Stimulated activated CD8-positive, alpha-beta memory T cell treated with anti-CD3 and anti-CD28 coated beads, Interleukin-4, amount 100 ng/mL, for 48 hours (primary cell): ENCODE measurements at places on chromosomes 5 and 9.

DNA sequence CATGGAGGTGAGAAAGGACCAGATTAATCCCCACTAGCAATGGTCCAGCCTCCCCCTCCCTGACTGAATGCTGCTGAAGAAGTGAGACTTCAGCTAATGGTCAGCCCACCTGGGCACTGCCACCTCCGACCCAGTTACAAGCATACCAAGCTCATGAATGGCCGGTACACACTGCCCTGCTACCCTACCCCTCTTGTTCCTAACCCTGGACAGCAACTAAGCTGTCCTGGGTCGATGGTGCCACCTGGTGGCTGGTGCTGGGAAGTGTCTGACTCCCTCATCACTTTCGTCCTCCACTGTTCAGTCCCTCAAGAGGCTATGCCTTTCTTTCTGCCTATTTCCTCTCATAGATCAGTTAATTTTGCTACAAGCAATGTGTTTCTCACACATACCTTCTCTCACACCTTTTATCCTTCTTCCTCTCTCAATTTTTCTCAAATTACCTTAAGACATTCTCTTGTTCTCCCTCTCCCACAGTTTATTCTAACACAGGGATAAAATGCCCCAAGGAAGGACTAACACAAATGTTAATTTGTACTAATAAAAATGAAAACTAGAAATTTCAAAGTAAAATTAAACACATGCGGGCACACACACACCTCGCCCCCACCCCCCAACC is 42.4 kb downstream of the PAX5 start:
- DNase-seq: peak; percentile 81

- DNase-seq: no peak
Measured at GRCh38 chr5:30104872-30105596, 1088.5 kb upstream of the CDH6 start.

DNA sequence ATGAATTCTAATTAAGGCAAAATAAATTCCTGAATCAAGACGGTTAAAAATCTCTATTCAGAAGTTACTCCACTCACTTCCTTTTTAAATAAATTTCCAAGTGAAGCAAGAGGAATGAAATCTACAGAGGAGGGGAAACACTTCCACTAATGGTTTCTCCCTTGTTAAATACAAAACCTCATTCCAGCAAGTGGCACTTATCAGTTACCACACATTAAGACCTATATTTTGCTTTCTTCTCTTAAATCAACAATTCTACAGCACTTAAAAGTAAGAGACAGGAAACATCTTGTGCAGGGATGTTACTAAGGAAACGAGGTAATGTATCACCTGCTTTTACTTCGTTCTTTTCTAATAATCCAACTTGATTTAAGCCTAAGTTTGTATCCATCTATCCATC is 172.6 kb downstream of the RAPGEF6 start:
- DNase-seq: no peak

DNA sequence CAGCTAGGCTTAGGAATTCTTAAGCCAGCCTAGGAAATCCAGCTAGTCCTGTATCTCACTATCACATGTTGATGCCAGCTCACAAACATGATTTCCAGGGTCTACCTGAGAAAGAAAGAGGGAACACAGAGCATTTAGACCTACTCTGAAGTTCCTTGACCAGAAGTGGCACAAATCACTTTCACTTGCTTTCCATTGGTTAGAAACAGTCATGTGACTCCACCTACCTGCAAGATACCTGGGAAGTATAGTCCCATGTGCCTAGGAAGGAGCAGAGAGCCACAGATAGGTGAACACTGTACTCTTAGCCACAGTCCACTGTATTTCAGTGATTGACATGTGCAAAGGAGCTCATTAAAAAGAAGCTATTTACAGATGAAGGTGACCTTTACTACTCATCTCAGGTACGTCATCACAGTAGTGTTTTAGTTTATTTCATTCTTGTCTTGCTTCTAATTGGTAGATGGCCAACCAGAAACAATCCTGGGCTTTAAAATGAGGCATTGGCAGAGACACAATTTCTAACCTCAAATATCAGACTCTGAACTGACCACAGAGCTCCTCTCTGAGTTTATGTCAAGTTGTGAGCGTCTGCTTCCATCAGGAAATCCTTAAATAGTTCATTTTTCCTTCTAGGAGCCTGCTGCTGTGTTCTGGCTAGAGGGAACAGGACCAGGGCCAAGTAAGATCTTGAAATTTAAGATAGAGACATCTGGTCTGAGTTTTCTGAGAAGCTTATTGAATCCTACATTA is 340.7 kb downstream of the TLE4 start:
- DNase-seq: no peak

- DNase-seq: no peak
Measured at GRCh38 chr9:113712053-113712452, 164.1 kb upstream of the ZNF618 start.

DNA sequence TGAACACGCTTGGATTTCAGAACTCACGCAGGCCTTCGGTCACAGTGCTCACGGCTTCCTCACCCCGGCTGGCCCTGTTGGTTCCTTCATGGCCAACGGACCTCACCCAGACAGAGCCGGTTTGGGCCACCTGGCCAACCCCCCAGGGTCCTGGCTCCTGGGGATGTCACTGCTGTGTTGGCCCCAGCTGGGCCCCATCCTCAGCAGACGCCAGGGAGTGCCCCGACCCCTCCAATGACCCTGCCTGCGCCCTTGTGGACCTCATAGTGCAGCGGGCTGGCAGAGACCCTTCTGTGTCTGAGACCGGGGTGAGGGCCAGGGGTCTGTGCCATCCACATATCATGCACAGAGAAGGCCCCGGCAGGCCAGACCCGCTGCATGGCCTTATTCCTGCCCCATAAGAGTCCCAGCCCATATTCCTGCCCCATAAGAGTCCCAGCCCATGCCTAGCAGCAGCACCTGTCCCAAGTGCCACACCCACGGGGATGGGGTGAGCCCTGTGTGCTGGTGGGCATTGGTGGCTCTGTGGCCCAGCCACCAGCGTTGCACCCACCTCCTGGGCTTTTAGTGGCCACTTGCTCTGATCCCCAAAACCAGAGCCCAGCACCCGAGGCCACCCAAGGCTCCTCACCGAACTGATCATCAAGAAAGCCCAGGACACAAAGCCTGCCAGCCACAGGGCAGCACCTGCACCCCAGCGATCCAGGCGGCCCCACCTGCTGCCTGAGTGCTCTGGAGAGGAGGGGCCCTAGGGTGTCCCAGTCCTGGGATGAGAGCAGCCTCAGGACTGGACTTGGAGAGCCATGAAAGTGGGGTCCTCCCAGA is 1.3 kb upstream of the LPCAT1 start:
- DNase-seq: peak; percentile 23

GRCh38 chr5:115977988-115978387 is 15.7 kb downstream of the LVRN start:
- DNase-seq: no peak

DNA sequence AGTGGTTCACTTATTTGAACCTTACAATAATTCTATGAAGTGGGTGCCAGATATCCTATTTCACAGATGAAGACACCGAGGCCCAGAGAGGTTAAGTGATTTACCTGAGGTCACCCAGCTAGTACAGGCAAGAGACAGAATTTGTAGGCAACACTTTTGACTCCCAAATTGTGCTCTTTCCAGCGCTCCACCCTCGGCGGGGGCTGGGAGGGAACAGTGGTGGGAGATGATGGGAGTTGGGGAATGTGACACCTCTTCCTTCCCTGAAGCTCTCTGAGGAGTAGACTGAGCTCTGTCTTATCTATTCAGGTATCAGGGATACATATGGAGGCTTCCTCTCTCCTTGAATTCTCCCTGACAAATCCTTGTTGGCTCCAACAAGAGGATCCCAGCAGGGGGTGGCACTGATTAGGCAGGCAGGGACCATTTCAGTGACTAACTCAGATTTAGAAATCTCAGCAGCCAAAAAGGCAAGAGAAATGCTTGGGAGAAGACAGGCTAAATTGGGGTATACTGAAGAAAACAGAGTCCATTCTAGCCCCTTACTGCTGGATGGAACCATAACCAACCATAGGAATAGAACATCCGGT is 95.8 kb upstream of the PANK3 start:
- DNase-seq: no peak

DNA sequence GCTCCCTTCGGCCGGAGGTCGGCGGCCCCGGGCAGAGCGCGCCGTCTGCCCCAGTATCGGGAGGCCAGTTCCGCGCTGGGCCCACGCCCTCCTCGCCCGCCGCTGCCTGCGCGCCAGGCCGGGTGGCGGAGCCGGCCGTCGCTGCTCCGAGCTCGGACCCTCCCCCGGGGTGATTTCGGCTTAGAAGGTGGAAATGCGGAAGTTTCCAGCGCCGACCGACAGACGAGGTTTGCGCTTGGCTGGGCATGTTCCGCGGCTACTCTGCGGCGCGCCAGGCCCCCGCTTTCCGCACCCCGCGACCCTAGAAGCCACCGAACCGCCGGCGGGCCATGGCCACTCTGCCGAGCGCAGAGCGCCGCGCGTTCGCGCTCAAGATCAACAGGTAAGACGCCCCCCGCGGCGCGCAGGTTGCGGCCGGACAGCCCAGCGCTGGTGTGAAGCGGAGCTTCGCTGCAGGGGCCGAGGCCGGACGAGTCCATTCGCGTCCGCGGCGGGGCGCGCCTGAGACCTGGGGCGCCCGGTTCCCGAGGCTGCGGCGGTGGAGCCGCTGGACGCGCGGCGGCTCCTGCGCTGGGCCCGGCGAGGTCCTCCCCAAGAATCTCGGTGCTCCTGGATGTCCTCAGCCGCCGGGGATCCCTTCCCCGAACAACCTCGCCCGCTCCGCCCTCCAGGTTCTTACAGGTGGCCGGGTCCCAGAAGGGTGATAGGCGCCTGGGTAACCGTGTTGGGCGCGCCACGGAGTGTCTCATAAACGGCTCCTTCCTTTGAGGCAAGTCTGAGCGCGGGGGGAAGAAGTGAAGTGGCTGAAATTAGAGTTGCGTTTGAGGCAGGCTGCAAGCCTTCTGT is at the start of gene DOCK8:
DOCK8 (plus strand) TSS at position 218 of the 846 bp plus-strand sequence; CDS start at position 330, 112 bp downstream.
- peak; percentile 75 for DNase-seq

GRCh38 chr5:36279054-36279698 is 22.5 kb downstream of the RANBP3L start:
- DNase-seq: no peak

- DNase-seq: peak; percentile 45
Measured at GRCh38 chr5:180494510-180495181, 467 bp downstream of the CNOT6 start.

DNA sequence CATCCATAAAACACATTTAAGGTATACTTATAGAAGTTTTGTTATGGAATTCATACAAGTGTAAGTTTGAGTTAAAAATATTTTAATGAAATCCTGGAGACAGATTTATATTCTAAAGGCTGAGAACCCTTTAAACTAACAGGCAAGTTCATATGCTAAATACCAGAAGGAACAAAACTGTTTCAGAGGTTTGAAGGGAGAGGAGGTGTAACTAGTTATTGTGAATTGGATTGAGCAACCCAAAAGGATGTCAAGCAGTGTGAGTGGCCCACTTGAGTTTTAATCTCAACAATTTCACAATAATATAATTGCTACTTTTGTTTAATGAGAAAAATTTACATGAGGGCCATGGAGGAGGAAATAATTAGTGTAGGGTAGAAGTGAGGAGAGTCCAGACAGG is 348.5 kb upstream of the ACTBL2 start:
- no peak for DNase-seq

DNA sequence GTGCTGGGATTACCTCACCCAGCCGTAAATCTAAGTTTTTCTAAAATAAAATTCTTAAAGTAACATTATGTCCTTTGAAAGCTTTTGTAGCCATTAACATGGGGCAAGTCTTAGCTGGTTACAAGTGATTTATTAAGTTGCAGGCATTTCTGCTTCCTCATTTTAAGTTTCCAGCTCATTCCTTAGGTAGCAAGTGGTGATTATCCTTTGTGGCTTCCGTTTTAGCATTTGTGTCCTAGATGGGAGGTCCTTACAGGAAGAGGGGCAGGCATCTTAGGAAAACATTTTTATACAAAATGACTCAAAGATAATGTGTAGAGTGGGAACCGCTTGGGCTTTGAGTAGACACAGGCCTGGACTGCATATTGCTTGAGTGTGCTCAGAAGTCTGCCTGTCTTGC is 35.0 kb upstream of the ROPN1L start:
- no peak for DNase-seq

DNA sequence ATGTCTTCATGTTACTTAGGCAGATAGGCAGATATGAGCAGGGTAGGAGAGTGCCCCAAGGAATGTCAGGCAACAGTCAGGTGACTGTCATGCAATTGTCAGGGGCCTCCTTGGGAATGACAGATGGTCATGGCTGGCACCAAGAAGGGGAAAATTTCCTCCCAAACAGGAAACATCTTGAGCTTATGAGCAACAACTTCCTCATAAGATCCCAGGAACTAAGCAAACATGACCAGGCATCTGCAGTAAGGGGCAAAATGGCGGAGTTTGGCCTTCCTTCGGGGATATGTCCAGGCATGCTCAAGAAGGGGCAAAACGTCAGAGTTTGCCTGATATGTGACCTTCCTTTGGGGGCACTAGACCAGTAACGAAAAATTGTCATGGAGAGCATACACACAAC is 591.8 kb downstream of the PDE4D start:
- no peak for DNase-seq

GRCh38 chr9:112863746-112864145 is 26.9 kb downstream of the SLC46A2 start:
- no peak for DNase-seq

DNA sequence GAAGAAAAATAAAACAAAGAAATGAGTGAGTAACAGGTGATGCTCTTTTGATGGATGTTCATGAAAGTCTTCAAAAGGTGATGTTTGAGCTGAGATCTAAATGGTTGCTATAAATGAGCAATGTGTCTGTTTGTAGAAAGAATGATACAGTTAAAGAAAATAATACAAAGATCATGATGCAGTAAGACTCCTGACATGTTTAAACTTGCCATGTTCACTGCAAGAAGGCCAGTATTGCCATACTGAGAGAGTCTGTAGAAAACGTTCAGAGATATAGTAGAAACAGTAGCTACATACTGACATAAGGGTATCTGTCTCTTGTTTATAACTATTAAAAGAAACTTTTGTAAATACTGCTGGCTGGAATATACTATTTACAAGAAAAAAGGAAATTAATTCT is 1609.2 kb upstream of the ACO1 start:
- no peak for DNase-seq

GRCh38 chr5:15284706-15285105 is 215.3 kb upstream of the FBXL7 start:
- DNase-seq: no peak

DNA sequence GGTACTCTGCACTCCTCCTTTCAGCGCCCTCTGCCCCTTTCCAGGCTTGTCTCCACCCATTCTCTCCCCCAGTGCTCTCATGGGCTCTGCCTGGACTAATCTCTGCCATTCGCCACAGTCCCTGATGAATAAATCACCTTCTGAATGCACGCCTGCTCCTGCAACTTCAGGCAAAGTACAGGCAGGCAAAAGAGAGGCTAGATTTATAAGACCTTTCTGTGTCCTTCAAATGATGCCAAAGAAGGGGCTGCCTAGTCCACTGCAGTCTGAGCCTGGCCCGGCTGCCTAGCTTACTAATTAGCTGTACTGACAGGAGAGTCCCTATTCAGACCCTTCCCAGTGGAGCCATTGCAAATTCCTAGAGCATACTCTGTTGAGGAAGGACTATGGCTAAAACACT is 7.4 kb downstream of the FGF1 start:
- no peak for DNase-seq

GRCh38 chr9:101791938-101792337 is 53.5 kb upstream of the GRIN3A start:
- DNase-seq: peak; percentile 40
